Left cardiac atrium (tissue), 4 donors: ENCODE measurements at places on chromosomes 7 and 10.

GRCh38 chr7:84524714-84525694, 330.4 kb upstream of the SEMA3A start:
- DNase-seq: peak; percentile 19

DNA sequence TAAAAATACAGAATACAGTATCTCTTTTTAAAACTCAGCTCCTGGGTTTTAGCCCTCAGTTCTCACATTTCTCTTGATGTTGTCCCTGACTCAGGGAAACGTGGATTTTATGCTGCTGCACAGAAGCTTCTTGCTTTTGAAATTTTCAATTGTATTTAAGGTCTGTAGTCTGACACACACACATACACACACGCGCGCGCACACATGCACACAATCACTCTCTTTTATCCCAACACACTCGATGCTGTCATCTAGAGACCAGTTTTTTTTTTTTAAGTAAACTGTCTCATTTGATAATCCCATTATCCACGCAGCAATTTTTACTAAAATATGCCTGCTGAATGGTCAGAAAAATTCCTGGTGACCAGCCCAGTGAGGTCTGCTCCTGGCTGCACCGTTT, 108.6 kb downstream of the KMT2E start:
- DNase-seq: no peak

GRCh38 chr7:44720301-44720700, 28.3 kb upstream of the ZMIZ2 start:
- no peak for DNase-seq

DNA sequence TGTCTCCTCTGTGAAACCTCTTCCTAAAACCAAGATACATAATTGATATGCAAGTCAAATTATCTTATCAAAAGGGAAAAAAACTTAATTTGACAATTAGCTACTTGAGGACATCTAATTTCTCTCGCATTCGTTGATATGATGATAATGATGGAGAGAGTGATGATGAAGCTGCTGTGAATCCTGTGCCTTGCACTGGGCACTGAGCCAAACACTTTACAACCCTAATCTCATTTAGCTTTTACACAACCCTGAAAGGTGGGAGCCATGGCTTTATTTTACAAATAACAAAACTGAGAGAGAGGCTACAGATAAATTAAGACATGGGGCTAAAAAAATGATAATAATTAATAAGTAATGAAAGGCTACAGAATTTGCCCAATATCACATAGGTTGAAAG, 176.0 kb downstream of the NOC3L start:
- no peak for DNase-seq

DNA sequence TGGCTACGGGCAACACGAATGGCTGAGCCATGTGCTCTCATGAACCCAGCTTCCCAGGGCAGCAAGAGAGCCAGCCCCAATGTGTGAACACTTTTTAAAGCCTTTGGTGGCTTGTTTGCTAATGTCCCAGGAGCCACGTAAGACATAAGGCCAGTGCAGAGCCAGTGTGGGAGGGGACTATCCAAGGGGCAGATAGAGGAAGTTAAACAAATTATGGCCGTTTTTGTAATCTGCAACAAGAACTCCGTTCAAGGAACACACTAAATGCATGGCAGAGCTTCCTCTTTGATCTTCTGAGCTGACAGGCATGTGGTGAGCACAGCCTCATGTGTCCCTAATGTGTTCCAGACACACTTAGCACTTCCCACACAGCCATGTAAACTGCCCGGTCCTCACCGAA, 133.3 kb downstream of the TEX36 start:
- no peak for DNase-seq

GRCh38 chr10:72445851-72446250, 91.1 kb upstream of the DNAJB12 start:
- no peak for DNase-seq

GRCh38 chr7:93053209-93053948, 64.4 kb downstream of the SAMD9 start:
- no peak for DNase-seq

- DNase-seq: no peak
Observed at GRCh38 chr10:76723844-76724243, 913.8 kb downstream of the KCNMA1 start.

DNA sequence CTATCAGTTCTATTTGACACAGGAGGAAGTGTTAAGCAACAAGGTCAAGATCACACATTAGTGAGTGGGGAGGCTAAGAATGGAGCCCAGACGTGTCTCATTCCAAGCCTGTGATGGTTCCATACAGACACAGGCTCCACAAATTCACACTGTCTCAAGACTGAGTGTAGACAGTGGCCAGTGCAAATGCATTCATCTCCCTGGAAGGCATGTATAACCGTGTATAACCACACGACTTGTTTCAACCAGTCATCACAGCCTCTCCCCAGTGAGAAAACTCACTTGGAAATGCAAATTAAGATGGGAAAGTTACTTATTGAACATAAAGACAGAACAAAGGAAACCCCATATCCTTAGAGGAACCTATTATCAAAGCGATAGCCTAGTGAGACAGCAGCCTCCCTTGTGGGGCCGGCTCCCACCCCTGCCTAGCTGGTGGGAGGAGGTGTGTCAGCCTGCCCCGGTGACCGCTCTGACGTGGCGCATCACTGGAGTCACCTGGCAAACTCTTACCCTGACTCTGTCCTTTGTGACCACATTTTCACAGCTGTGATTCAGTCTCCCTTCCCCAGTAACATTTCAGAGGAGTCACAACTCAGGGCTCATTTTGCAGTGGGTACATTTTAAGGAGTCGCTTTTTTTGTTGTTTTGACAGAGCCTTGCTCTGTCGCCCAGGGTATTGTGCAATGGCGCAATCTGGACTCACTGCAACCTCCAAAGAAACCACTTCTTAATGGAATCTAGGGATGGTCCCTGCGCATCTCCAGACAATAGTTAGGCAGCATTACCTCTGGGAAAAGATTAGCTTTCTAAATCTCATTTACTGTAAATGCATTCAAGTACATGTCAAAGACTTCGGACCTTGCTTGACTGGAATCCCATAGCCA, 126.6 kb upstream of the PARD3 start:
- no peak for DNase-seq

GRCh38 chr10:34696423-34696822, 118.7 kb downstream of the PARD3 start:
- no peak for DNase-seq

DNA sequence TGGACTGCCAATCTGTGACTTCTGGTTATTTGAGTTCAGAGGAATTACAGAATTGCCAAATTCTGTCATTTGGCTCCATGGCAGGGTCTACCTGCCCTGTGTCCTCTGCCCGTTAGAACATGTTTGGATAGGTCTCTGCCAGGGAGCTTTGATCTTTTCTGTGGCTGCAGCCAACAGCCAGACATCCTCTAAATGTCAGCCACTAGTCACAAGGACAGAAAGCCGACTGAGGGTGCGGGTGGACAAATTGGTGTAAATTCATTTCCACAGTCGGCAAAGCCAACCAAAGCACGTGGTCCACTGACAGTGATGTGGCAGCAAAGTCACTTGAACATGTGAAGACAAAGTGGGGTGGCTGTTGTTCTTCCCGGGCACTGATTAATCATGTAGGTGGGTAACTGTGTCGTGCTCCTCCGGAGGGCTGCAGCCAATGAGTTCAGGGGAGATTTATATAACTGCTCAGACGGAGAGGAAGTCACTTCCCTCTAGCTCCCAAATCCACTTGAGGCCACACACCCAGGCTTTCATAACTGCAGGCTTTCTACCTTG, 26.7 kb upstream of the CAMK1D start:
- peak; percentile 21 for DNase-seq

DNA sequence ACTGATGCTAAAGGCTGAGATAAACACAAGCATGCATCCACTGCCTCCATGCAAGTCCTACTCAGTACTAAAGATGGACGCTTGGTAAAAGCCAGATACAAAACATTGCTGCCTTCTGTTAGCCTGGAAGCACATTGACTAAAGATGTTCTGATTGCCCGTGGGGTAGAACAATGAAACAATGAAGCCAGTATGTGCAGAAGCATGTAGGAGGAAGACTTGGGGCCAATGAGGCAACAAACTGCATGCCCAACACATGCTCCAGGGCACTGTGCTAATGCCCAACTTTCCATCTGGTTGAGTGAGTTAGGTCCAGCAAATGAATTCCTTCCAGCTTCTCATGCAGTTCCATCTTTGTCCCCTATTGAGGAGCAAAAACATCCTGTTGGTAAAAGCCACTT, 1245.5 kb downstream of the GATA3 start:
- DNase-seq: no peak

DNA sequence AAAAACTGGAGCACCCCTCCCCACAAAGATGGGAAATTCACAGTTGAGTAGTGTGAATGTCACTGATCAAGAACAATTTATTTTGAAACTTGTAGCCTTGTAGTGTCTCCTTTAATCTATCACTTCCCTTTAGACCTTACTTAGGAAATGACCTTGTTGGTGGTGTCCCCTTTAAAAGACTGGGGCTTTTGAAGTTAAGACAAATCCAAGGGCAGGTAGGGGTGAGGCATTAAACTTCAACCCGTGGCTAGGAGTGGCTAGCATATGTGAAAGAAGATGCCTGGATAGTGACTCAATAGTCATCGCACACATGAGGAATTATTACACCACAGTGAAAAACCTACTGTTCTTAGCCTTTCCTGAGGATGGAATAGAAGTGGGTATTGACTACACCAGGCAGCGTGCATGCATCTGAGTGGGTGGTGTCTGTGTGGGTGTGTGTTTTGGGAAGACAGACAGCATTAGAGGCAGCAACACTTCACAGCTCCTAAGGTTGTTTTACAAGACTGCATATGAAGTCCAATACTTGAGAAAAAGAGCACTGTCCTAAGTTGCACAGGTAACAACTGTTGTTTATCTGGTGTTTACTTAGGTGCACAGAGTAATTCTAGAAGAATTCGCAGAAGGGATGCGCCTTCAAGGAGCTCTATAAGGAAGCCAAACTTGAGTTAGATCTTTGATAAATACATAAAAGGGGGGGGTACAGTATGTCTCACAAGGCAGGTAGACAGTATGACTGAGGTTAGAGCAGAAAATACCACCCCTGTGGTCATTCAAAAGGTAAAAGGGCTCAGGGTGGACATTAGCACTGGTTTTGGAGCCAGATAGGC, 32.9 kb downstream of the ABLIM1 start:
- no peak for DNase-seq

DNA sequence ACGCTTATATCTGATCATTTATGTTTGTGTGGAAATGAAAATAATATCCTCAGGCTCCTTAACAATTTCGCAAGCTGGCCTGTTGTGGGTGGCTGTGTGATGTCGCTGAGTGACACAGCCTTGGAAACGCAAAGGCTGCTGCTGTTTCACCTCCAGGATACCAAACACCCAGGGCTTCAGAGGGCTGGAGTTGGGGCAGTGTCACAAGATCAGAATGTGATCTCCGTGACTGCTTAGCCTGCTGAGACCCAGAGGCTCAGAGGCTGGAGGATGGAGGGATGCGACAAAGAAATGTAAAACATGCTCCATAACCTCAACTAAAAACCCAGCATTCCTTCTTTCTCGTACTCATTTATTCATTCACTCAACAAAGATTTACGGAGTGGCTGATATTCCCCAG, 37.2 kb upstream of the BMPER start:
- no peak for DNase-seq

DNA sequence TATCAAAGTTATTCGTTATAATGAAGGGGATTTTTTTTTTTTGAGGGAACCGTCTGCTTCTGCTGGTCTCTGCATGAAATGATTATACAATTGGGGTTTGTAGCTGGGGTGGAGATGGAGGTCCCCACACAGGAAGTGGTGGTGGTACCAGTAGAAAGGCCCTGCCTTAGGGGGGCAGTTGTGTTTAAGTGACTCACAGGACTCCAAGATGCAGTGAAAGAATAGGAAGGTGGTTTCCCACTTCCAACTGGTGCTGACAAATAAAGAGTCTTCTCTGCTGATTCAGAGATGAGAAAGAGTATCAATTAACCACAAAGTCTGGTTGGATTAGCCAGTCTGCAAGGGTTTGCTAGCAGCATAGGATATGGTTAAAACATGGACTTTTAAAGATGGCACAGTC, 376.0 kb downstream of the SORCS3 start:
- DNase-seq: no peak

DNA sequence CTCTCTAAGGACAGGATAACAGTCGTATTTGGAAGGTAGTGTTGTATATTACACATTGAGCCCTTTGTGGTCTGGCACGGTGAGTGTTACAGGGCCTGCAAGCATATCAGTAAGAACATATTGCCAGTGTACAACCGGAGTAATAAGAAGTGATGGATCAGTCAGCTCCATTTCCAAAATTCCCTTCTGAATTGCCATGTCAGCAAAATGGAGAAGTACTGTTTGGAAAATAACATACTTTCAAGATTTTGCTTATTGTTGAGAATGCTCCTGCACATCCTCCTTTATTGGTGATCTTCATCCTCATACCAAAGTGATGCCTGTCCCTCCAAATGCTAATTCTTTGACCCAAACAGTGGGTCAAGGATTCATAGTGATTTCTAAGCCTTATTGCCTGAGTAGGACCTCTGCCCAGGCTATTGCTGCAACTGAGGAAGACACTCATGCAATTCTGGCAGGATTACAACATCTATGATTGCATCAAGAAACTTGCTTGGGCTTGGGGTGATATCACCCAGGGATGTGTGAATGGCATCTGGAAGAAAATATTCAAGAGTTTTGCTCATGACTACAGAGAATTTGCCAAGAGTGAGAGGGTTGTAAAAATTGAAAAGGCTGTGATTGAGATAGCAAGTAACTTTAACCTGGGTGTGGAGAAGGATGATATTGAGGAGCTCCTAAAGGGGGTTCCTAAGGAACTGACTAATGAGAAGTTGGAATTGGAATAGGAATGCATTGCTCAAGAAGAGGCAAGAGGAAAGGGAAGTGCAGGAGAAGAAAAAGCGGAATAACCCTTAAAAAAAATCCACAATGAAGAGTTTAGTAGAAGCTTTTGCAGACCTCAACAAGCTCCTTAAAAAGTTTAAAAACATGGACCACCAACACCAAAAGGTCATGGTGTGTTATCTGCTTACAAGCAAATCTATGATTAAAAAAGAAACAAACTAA, 452.2 kb upstream of the SORCS1 start:
- DNase-seq: no peak

GRCh38 chr10:50653142-50653541, 29.4 kb upstream of the SGMS1 start:
- no peak for DNase-seq

GRCh38 chr10:79203833-79204232, 135.1 kb downstream of the ZMIZ1 start:
- DNase-seq: no peak

- no peak for DNase-seq
Observed at GRCh38 chr7:132933072-132933458, 148.8 kb downstream of the CHCHD3 start.

GRCh38 chr10:49736564-49737113, 25.5 kb downstream of the OGDHL start:
- DNase-seq: no peak

- no peak for DNase-seq
Observed at GRCh38 chr10:60031183-60031582, 124.8 kb upstream of the CCDC6 start.

DNA sequence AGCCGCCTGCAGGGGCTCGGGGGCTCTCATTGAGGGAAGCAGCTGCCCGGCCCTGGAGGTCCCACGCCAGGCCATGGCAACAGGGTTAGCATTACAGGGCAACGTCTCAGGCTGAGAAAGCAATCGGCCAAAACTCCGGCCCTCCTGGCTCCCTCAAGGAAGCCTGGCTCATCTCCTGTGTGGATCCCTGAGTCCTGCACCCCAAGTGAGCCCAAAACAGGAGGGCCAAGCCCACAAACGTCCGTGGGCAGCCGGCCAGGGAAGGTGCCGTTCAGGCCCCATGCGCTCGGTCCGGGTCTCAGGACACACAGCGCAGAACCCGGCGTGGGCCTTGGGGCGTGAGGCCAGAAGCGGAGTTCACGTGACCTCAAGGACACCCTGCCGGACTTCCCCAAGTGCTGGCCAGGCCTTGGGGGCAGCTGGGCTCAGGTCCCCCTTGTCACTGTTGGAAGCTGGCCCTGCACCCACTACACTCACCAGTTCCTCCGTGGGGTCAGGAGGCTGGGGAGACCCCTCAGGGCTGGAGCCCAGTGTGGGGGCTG, 8.0 kb upstream of the PWWP2B start:
- peak; percentile 46 for DNase-seq
